Anterior cingulate cortex (tissue), 58 donors: ENCODE measurements at places on chromosomes 12 and 14.
A peak's percentile ranks its signal among the peaks of the same experiment; 100 is the strongest.

- no peak for DNase-seq
These were observed 2.0 kb downstream of the DENND5B start for GRCh38 chr12:31588976-31589375.

DNA sequence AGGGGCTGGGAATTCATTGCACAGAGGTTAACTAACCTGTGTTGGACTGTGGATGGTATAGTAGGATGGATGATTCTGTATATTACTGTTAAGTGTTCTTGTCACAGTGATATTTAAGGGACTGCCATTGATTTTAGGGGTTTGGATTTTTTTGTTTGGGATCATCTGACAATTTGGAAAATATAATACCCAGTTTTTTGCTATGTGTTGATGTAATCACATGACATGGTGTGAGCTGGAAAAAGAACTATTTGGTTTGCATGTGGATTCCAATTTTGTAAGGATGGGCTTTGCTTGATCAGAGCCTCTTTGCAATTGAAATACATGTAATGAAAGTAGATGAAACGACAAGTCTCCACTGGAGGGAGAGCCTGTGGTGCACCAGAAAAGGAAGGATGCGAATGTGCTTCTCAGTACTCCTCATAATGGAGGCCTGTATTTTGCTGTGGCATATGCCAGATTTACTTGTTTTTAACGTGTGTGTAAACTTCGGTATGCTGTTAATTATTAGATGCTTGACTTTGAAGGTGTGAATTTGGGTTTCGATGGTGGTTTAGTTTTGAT is 2.7 kb downstream of the DYRK2 start:
- DNase-seq = no peak

DNA sequence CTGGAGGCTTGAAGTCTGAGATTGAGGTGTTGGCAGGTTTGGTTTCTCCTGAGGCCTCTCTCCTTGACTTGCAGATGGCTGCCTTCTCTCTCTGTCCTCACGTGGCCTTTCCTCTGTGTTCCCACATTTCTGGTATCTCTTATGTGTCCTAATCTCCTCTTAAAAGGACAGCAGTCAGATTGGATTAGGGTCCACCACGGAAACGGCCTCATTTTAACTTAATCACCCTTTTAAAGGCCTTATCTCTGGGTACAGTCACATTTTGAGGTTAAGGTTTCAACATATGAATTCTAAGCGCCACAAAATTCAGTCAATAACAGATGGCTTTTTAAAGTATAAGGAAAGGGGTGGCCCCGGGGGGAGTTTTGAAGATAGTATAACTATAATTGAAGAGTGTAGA is 33.5 kb downstream of the UNC79 start:
- no peak for DNase-seq

DNA sequence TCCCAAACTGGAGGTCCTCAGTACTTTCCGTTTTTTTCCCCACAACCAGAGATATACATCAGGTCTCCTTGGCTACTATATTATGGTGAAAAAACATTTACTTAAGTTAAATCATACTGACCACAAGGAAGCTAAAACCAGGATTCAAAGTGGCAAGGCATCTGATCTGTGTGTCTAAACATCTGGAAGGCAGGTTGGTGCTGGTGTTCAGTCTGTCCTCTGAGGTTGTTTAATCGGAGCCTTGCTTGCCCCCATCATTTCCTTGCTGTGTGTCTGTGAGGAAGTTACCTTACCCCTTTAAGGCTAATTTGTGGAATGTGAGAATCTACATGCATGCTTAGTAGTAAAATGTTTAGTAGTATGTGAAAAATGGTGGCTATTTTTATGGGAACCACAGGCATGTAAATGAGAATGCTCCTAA is 75.6 kb downstream of the GALNT4 start:
- no peak for DNase-seq

DNA sequence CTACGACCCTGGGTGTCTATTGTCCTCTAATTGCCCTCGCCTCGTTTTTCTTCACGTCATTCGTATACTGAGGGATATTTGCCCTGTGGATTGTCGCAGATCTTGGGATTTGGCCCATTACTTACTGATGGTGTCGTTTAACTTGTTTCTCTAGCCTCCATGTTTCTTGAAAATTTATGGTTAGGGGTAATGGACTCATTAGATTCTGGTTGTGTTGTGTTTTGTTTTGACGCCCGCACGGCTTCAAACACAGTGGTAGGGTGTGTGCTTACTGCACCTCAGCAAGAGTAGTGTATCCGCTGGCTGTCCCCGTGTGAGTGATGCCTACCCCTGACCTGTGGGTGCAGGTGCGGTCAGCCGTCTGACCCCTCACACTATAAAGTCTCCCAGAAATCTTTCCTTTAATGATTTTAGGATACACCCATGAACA is 874 bp upstream of the RNU6-8 start:
- DNase-seq = no peak

DNA sequence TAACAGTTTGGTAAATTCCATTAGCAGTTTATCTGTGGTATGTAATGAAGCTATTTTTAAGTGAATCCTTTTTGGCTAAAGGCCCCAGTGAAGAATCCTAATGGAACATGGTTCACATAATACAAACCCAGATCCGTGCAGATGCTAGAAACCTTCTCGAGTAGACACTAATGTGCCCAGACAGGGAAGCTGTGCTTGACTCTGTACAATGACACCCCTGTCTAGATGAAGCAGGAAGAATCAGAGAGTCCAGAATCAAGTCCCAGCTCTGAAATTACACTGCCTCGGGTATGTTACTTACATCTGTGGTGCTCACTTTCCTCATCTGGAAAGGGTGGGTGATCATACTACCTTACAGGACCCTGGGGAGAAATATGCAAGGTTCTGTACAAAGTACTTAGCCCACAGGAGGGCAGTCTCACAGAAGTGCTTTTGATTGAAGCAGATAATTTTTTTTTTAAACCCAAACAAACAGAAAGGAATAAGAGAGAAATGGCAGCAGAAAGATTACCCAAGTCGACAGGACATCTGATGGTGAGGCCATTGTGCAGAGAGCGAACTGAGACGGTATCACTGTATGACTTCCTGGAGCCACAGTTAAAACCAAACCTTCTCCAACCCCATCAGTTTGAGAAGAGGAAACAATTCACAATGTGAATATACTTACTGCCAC is 8.5 kb downstream of the CRACR2A start:
- no peak for DNase-seq

DNA sequence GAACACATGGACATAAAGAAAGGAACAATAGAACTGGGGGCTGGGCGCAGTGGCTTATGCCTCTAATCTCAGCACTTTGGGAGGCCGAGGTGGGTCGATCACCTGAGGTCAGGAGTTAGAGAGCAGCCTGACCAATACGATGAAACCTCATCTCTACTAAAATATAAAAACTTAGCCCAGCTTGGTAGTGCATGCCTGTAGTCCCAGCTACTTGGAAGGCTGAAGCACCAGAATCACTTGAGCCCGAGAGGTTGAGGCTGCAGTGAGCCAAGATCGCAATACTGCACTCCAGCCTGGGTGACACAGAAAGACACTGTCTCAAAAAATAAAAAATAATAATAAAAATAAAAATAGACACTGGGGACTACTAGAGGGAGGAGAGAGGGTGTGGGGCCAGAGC is 154.5 kb downstream of the SEC23A start:
- no peak for DNase-seq

- DNase-seq = no peak
These were observed 249.4 kb downstream of the ZFP36L1 start for GRCh38 chr14:68543516-68543915.

DNA sequence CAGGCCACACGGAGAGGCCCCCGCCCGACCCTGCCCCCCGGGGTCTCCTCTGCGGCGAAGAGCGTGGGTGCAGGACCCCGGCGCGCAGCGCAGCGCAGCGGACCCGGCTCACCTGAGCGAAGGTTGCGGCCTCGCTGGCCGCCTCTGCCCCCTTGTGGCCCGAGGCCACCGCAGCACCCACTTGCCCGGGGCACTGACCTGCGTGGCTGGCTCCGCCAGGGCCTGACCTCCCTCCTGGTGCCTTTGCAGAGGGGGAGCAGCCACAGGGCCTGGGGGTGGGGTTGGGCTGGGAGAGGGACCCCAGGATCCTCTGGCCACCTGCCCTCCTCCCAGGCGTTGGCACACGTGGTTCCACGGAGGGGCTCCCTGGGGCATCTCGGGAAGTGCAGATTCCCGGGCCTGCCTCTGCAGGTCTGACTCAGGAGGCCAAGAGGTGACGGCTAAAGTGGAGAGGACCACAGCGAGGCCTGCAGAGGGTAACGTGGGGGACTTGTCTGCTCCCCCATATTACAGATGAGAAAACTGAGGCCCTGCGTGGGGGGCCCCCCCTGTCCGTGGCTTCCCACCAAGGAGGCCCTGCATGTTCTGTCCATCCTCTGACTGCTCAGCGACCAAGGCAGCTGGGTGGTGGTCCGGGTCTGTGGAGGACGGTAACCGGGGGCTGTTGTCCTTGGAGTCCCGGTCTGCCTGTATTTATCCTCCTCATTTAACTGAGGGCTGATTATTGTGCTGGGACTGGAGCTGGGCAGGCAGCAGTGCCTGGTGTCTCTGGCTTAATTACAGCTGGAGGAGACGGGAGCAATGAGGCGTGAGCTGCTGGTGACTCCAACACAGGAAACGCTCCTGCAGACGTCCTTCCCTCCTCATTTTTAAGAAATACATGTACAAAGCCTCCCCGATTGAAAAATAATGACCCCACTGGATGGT is 67.9 kb upstream of the BEGAIN start:
- no peak for DNase-seq

DNA sequence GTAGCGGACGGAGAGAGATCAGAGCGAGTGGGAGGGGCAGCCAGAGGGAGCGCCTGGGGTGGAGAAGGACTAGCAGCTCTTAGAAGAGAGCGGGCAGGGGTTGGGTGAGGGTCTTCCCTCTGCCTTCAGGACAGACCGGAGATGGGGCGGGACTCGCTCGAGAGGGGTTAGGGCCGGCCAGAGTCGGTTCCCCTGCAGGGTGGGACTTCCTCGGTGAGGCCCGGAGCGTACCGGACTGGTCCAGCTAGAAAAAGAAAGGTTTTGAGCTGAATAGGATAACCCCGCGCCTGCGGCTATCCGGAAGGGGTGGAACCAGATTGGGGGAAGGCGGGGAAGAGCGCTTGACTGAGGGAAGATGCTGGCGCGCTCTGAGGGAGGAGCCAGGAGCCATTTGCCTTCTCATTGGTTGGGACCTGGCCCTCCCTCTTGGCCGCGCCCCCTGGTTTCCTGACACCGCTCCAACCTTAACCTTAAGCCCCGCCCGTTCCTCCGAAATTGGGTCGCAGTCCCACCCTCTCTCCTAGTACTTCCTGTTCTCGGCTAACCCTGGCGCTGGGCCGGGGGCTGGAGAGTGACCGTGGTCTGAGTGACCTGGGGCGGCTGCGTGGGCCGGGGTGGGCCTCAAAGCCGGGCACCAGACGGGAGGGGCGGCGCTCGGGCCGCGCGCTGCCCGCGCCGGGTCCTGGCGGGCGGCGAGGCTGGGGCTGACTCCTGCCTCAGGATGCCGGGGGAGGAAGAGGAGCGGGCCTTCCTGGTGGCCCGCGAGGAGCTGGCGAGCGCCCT is at the start of gene RNF31:
TSS of gene RNF31 (plus strand) at position 521 of the 783 bp plus-strand sequence. CDS start at position 722, 201 bp downstream.
- DNase-seq = peak; percentile 96

DNA sequence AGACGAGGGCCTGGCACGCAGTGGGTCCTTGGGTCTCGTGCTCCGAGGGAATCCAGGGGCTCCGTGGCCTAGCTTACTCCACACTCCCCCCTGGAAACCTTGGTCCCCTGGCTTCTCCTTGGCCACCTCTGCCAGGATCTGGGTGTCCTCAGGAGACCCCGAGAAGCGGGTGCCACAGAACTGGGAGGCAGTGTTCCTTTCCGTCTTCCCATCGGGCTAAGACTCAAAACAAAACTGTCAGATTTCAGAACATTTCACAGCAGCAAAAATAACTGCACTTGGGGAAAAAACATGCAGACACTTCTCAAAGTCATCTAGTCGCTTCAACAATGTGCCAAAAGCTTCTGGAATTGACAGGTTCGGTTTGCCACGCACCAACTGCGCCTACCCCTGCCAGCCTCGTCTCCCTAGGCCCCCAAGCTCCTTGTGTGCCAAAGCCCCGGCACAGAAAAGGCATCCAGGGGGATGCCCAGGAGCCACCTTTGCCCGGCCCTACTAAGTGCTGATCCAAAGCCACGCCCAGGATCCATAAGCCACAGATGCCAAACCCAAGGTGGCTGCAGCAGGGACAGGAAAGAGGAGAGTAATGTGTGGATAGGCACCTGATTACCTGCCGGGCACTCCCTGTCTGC is 58.4 kb upstream of the DIO3 start:
- DNase-seq = no peak

GRCh38 chr14:50312734-50313054 is 570 bp downstream of the DMAC2L start:
- no peak for DNase-seq

DNA sequence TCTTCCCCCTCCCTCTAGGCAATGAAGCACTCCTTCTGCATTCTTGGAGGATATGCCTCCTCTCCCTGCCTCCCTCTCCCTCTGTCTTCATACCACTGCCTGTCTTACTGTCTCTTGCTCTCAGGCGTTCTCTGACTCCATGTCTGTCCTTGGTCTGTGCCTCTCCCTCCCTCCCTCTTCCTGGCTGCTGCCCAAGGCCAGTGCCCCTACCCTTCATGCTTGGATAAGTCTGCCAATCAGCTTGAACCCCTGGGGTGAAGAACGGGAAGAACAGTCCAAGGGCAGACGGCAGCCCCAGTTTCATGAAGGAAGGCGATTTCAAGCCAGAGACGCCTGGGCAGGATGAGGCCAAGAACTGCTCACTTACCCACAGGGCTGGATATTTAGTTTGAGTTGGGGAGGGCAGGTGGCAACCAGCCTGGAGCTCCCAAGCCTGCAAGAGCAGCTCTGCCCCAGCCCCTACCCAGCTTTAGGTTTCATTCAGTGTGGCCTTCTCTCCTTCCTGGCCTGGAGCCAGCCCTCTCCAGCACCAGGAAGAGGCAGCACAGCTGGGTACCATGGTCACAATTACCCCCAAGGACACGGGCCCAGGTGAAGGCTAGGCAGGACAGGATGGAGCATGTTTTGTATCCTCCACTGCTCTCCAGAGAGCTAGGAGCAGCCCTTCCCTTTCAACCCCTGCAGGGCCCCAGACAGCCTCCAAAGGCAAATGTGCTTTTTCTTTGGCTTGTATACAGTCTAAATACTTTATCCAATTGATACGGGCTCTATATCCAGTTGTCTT is 35.8 kb upstream of the LTBP2 start:
- DNase-seq = no peak

DNA sequence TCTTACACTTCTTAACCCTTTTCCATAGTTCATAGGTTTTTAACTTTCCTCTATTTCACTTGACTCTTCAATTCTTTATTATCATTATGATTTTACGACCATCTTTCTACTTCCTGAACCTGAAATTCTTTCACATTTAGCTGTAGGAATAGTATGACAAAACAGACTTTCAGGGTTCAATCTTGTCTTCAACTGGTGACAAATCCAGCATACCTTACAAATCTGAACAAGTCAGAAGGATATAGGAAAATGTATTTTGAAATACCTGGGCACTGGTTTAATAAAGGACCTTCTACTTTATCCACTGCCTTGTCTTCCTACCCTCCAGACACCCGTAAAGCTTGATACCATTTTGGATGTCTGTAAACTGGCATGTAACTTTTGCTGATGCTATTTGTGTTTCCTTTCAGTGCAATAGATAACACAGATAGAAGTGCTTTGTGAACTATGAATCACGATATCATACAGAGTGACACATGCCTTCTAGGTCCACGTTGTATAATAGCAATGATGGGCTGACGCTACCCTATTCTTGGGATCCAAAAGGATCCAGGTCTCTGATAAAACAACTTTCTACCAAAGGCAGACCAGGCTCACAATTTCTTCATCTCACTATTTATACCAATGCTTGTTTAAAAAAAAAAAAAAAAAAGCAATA is 77.4 kb upstream of the SAV1 start:
- no peak for DNase-seq

- no peak for DNase-seq
These were observed 345.3 kb downstream of the RPL10L start for GRCh38 chr14:46306267-46306666.
